ENCODE measurements at places on chromosomes 7 and 10.

GRCh38 chr10:59354434-59354833 lies 7.9 kb downstream of the FAM13C start:
- DNase-seq, result no peak

DNA sequence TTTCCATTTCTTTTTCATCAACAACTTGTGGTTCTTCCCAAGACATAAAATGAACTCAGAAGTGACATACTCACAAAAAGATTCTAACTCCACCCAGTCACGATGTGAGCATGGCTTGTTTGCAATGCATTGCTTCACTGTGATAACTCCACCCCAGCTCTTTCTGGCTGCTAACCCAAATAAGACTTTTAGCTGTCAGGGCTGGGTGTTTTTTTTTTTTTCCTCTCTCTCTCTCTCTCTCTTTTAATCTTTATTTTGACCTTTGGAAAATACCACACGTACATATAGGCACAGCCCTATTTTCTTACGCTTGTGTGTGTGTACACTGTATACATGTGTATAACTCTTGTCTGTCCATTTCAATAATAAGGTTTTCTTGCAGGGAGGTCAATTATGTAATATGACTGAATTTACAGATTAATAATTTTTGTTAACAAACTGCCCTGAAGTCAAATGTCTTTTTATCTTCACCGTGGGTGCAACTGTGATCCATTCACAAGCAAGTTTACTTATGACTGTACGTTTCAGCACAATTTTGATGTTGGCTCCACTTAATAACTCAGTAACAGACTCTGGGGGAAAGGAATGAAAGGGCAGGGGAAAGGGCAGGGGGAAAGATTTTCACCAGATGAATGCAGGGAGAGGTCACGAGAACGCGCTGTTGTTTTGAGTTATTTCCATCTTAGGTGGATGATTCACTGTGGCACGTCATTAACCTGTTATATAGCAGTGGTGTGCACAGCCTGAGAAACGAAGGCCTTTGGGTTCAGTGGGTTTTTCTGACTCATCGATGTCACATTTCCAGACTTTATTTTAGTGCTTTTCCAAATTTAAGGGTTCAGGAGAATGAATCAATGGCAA lies 49.1 kb downstream of the APBB1IP start:
- DNase-seq, result no peak

- DNase-seq, result no peak
Measured at GRCh38 chr10:128943111-128943510, 523.9 kb upstream of the MGMT start.

DNA sequence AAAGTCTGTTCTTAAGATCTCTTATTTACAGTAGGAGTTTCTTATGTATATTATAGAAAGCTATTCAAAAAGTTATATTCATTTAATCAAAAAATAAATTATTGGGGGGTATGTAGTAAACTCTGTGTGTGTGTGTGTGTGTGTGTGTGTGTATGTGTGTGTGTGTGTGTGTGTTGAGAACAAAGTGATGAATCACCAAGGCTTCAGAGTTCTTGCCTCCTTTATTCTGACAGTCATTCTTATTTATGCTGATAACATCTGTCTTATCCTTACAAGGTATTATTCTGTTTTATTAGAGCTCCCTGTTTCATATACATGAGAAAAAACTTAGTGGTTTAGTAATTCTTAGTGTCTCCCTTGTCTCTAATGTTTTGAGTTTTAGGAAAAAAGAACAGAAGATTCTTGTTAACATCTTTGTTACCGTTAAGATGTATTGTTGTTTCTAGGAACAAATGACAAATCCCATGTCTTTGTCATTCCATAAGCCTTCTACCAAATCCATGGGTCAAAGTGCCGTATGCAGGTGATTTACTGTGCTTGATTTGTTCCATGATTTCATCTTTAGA lies 424.0 kb downstream of the EXOC4 start:
- no peak for DNase-seq

DNA sequence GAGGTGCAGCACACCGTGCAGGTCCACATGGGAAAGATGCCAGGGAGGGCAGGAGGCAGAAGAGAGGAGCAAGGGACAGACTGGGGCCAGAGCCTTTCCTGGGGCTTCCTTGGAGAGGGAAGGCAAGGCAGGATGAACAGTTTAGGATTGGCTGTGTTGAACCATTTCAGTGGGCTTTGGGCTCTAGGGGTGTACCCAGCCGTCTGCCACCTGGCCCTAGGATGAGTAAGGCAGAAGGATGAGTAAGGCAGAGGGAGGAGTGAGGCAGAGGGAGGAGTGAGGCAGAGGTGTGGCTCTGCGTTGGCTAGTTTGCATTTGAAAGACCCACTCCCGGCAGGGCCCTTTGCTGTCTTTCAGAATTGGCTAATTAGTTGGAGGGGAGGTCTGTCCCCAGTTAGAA lies 31.5 kb upstream of the PRF1 start:
- no peak for DNase-seq

DNA sequence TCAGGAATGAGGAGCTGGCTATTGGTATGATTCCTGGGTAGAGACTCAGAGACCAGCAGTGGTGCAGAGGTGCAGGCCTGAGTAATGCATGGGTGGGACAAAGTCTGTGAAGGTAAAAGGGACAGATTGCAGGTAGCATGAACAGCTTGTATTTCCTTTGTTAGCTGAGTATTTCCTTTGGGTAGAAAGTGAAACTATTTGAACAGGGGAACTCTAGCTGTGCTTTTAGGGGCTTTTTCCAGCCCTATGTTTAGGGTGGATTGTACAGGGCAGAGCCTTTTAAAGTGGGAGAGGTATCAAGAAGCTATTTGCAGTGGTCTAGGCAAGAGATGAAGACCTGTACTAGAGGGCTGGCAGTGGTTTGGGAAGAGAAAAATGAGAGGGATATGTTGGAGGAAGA lies 739.9 kb downstream of the REEP3 start:
- no peak for DNase-seq

- DNase-seq, result no peak
Measured at GRCh38 chr7:104984585-104985258, 29.3 kb upstream of the KMT2E start.

GRCh38 chr7:123729218-123729578 lies 19.6 kb downstream of the WASL start:
- no peak for DNase-seq

- no peak for DNase-seq
Measured at GRCh38 chr10:25766687-25767221, 167.3 kb upstream of the MYO3A start.

- no peak for DNase-seq
Measured at GRCh38 chr7:149321978-149322541, 60.1 kb downstream of the ZNF783 start.

- DNase-seq, result no peak
Measured at GRCh38 chr7:105191331-105191730, 177.3 kb downstream of the KMT2E start.

GRCh38 chr7:98464558-98464940 lies 63.7 kb upstream of the BAIAP2L1 start:
- no peak for DNase-seq

DNA sequence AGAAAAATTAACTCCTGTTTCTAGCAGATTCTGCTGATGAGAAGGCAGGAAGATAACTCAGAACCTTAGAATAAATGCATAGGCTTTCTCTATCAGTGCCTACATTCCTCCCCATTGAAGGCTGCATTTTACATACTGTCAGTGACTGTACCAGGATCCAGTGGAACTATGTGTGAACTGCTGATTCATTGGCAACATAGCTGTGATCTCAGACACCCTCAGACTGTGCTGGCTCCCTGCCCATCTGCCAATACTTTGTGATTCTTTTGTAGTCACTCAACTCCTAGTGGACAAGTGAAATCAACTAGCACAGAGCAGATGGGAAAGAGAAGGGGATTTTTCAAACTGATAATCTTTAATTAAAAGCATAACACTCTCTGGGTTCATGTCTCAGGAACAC lies 375.8 kb downstream of the MDFIC start:
- DNase-seq, result no peak

DNA sequence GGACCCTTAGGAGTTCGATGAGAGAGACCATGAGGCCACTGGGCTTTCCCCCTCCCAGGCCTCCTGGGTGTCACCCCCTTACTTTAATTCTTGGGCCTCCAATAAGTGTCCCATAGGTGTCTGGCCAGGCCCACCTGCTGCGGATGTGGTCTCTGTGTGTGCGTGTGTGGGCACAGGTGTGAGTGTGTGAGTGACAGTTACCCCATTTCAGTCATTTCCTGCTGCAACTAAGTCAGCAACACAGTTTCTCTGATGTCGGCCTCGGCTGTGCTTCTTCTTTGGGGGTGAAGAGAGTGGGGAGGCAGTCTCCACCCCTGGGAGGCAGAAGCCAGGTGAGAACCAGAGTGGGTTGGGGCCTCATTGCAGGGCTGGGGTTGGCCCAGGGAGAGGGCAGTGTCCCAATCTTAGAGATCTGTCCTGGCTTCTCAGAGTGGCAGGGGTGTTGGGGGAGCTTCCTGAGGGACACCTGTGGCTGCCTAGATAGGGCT lies 1.5 kb downstream of the PVRIG start:
- DNase-seq, result no peak

GRCh38 chr10:125979976-125980375 lies 83.6 kb downstream of the FANK1 start:
- no peak for DNase-seq

DNA sequence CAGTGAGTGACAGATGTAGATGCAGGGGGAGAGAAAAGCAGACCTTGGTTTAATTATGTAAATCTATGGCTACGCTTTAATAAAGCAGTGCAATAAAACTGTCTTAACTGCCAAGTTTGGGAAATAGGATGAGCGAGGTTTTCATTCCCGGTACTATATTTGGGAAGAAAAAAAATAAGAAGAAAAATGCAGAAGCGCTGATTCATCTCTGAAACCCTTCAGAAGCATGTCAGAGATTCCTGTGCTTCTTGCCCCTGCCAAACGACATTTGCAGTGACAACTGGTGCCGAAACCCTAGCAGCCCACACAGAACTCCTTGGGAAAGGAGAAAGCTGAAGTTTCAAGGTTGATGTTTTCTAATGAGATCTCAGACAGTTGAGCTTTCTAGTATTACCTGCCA lies 380.7 kb downstream of the REEP3 start:
- DNase-seq, result no peak

- DNase-seq, result no peak
Measured at GRCh38 chr7:55574051-55574717, 1.9 kb upstream of the VOPP1 start.

GRCh38 chr10:94680544-94680943 lies 3.0 kb upstream of the CYP2C18 start:
- DNase-seq, result no peak

- no peak for DNase-seq
Measured at GRCh38 chr10:51694086-51694768, 5.2 kb downstream of the CSTF2T start.

DNA sequence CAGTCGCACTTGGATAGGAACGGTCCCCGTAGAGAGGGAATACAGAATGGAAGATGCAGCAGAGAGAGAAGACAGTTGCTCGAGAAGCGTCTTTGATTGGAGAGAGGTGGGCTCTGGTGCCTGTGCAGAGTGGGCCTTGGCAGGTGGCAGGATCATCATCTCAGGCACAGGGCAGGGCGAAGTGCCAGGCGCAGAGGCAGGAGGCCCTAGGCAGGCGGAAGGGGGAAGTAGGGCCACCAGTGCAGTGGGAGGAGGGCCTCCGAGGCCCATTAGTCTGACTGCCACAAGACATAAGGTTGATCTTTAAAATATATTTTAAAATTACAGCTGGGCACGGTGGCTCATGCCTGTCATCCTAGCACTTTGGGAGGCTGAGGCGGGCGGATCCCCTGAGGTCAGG lies 10.1 kb downstream of the CARD11 start:
- DNase-seq, result no peak

GRCh38 chr7:140033779-140034363 lies 28.9 kb downstream of the PARP12 start:
- DNase-seq, result no peak

GRCh38 chr7:71208881-71209280 lies 76.9 kb downstream of the GALNT17 start:
- no peak for DNase-seq

DNA sequence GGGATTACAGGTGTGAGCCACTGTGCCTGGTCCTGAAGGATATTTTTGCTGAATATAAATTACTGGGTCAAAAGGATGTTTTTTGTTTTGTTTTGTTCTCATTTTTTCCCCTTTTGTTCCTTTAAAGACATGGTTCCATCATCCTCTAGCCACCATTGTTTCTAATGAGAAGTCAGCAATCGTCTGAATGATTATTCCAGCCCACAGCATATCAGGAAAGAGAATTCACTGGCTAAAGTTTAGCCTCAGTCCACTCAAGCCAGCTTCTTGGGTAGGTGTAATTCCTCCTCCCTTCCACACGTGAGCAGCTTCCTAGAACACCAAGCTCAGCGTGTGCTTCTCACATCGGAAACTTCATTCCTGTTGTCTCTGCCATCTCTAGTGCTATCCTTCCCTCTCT lies 112.8 kb upstream of the INSIG1 start:
- DNase-seq, result no peak

DNA sequence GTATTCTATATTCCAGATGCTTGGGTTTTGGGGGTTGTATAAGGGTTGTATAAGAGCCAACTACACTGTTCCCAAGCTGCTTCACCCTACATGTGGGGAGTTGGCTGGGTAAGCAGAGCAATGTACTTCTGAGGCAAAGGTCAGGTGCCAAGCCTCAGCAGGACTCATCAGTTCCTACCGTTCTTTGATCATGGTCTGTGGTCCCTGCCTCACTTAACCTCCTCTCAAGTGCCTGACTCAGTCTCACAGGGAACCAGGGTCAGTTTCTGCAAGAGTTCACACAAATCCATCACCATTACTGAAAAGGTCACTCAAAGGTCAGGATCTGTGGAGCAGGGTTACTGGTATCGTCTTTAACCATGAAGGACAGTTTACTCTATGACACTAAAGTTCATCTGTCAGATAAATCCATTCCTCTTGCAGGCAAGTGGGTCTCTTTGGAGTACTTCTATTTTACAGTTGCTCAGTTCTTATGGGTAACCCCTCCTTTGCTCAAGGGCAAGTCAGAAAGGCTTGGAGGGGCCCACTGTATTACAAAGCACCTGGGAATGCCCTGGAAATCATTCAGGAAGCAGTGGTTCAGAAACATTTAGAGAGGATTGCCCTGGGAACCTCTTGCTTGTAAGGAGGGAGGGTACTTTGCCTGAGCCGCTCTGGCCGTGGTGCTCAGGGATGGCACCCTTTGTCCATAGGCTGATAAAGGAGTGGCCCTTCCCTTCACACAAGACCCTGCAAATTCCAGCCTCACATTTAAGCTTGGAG lies 184.3 kb upstream of the CDCA7L start:
- no peak for DNase-seq

GRCh38 chr10:47013507-47014154 lies 102.4 kb downstream of the PTPN20 start:
- no peak for DNase-seq

DNA sequence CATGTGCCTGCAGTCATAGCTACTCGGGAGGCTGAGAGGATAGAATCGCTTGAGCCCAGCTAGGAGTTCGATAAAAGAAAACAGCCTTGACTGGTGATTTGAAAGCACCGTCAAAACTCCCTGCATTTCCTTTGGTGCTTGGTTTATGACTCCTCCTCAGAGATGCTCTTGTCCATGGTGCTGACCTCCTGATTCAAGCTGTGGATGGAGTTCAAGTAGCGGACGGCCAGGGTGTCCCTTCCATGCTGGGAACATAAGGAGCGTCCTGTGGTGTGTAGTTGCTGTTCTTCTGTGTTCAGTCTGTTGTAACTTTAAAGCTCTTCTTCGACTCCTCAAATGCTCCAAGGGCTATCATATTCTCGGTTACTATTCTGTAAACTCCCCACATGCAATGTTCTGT lies 382.5 kb upstream of the KIAA1217 start:
- no peak for DNase-seq

GRCh38 chr10:22681783-22682183 lies 32.6 kb downstream of the PIP4K2A start:
- DNase-seq, result no peak
